ENCODE measurements at places on chromosomes 3 and 15.

GRCh38 chr3:78140866-78141265 is 1101.0 kb downstream of the ROBO2 start:
- DNase-seq = no peak

DNA sequence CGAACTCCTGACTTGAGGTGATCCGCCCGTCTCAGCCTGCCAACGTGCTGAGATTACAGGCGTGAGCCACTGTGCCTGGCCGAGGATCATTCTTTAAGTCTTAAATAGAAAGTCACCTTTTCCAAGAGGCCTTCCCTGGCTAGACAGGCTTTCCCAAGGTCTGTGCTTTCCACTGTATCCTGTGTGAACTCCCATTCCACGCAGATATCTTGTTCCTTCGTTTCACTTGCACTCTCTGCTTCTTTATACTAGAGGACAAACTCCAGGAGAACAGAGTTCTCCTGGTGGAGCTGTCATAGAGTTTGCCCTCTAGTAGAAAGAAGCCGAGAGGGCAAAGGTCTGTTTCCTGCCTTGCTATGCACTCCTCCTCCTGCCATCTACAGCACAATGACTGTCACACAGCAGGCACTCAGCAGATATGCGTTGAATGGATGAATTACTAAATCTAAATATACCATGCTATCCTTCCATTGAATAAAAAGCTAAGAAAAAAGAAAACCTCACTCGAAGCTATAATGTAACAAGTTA is 211.2 kb downstream of the FOXP1 start:
- no peak for DNase-seq

DNA sequence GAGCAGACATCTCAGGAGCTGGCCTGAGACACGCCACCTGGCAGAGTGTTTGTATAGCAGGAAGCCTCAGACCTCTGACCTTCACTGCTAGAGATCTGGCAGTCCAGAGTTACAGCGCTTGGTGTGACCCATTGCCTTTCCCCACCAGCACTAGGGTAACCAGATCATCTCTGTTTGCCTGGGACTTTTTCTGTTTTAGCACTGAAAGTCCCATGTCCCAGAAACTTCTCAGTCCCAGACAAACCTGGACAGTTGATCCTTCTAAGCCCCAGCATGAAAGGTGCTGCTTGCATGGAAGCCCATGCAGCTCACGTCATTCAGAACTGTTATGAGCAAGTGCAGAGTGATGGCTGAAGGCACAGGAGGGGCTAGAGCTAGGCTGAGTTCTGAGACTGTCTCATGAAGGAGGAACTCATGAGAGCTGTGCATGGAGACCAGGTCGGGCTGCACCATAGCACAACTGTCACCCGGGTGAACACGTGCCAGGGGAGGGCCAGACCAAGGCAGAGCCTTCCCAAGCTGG is 18.2 kb upstream of the AHSG start:
- DNase-seq = no peak

DNA sequence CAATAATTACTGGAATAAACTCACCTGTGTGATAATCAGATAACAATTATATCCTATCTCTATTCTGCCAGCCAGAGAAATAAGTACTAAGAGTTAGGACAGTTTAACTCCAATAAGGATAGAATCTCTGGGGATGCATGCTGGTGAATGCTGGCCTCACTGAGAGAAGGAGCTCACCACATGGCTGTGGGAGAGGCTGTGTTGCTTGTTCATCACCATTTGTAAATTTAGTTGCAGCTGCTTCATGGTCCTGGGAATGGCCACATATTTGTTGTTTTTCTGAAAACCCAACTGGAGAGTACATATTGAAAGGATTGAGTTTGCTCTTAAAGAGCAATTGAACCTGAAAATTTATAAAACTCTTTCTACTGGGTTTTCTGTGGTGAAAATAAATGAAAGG is 207.3 kb downstream of the NECTIN3 start:
- DNase-seq = no peak

DNA sequence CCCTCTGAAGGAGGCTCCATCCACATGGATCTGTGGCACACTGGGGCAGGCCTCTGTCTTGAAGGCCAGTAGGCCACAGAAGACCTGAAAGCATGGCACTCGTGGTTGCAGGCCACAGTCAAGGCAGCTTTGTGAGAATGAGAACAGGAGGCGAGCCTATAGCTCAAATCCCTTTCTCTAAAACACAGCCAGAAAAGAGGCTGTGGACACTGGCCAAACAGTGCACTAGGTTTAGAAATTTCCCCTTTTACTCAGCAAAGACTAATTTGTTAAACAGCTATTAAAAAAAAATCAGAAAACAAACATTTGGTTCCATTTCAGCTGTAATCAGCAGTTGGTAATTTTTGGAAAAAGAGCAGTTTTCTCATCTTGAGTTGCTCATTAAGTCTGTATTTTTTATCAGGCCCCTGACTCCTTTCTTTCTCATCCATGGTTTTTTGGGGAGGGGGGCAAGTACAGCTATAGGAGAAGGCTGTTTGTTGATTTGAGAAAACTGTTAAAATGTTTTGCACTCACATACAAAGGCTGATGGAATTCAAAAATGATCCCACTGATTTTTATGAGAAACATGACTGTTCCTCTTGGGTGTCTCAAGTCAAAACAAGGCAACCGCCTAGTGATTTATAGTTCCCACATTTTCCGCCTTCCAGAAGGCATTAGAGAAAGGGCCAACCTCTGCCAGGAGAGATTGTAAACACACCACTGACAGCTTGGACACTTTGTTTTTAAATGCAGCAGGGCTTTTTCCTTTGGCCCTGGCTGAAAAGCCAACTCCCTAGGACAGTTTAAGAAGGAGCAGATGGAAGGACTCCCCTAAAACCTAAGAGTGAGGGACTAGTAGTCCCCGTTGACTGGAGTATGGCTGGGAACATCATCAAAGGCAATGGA is 28.1 kb downstream of the PARP16 start:
- no peak for DNase-seq

DNA sequence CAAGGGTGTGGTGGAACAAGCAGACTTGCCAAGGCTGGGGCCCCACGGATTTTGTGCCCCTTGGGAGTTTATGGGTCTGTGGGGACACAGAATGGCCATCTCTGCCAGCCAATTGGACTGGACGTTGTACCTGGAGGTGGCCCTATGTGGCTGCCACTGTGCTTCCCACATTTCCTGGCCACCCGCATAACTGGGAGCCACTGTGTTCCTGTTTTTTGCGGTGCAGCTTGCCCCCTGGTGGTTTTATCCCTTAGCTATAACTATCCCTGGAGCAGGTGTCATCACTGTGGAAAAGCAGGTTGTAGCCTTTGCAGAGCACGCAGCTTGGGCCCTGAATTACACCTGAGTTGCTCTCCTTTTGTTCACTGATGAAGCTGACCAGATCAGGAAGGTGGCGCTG is 306.3 kb downstream of the ZPLD1 start:
- DNase-seq = no peak

DNA sequence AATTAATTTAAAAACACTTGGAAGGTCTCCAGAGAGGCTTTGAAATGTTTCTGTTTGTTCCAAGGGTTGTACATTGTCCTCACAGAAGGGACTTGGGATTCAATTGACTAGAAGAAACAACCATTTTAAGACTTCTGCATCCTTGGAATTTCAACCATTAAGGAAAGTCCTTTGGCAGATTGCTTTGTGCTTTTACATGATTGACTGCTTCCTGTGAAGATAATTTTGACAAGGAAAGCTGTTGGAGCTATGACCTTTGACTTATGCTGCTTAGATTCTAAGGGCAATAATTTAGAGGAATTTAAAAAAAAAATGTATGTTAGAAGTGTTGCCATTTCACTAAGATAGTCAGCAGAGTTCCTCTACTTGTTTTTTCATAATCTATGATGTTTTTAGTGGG is 483.9 kb upstream of the TBL1XR1 start:
- no peak for DNase-seq

DNA sequence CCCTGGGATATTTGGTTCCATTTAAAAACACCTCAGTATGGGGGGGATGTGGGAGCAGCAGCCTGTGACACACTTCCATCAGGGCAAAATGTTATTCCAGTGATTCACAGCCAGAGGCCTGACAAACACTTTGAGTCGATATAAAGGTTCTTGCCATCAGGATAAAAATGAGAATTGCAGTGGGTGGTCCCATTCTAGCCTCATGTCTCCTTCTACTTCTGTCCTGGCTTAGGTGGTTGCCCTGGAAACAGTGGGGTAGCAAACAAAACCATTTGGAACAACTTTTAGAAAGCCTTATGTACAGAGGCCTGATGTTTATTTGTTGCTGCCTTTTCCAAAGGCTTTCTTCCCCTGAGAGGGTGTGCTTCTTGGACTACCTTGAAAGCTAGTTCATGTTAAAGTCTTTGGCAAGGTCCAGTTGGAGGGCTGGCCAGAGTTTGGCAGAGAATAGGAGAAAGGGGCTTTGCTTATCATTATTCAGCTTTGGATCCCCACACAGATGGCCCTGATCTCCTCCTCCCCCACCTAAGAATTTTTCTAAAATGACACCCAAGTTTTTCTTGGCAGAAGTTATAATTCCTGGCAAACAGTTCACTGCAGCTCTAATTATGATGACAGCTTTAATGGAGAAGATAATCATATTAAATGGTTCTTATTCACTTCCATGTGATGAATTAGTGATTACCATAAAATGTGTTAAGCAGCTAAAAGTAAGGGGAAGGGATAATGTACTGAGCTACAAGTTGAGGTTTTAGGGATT is 84.2 kb upstream of the ZNF280D start:
- no peak for DNase-seq

DNA sequence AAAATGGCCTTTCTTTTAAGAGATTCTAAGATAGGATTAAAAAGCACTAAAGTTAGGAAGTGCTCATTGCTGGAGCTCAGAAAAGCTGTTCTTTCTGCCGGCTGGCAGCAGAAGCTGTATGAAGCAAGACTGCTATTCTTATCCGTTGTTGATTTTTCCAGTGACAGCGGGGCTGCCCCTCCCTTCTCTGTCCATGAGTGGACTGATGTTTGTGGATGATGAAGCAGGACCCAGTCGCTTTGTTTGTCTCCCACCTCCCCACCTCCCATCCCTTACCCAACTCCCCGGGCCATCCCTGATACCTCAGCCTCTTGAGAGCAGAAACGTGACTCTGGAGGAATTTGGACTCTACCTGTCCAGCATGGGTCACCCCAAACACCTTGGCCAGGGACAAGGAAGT is 10.3 kb upstream of the MUSTN1 start:
- no peak for DNase-seq

DNA sequence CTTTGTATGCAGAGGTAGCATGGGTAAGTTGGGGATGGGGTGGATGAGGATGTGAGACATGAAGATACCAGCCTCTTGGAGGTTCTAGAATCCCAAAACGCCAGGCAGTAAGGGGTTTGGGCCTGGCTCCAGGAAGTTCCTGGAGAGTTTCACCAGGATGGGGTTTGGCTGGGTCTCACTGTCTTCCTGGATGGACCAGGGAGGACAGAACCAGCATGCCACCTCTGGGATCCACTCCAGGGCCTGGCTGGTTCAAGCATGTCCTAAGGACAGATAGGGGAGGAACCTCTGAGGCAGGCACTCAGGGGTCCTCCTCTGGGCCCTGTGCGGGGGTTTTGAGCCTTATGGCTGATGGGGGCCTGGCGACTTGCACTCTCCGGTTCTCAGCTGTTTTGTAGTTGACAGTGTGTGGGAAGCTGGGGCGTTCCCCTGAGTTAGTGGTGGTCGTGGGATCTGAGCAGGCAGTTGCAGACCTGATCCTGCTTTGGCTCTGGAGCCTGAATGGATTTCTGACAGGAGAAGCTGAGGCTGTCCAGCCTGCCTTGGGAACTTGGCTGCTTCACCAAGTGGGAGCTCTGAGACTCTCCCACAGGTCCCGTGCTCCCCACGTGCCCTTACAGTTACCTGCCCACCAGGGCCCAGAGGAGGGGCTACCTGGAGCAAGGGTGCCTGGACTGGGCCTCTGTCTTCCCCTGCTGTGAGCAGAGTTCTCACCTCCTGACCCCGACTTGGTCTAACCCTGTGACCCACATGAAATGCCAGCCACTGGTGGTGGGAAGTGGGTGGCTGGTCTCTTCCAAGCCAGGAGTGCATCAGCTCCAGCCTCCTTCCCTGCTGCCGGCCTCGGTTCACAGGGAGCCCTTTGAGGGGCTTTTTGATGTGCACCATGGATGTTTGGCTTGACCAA is 128.4 kb downstream of the EEFSEC start:
- no peak for DNase-seq

DNA sequence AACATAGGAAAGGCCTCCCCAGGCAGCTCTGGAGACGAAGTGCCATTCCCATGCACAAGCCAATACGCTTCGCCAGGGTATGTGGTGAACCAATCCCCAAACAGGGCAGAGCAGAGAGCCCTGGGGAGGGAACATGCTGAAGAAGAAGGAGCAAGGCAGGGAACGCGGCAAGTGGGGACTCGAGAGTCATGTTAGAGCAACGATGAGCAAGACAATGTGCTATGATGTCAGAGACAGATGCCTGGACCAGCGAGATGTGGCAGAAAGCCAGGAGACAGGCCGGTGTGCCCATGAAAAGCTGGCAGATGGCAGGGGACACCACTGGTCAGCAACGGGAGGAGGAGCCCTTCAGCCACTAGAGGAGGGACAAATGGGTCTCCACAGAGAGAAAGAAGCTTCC is 39.6 kb downstream of the NIPA2 start:
- no peak for DNase-seq

- no peak for DNase-seq
Measured at GRCh38 chr15:94509259-94509658, 277.9 kb downstream of the MCTP2 start.

DNA sequence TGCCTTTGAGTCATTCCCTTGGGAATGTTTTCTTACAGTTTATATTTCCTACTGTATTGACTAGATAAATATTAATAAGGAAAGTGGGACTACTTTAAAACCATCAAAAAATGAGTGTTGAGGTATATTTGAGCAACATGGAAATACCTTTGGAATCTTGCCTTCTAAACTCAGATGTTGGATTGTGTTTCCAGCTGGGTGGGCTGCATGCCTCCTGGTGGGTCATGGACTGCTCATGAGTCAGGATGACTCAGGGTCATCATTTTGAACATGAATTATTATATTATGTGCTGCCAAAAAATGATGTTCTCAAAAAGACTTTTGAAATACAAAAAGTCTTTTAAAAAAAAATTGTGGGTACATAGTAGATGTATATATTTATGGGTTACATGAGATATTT is 41.1 kb upstream of the APH1B start:
- no peak for DNase-seq

- no peak for DNase-seq
Measured at GRCh38 chr3:40913641-40914040, 285.7 kb upstream of the CTNNB1 start.

DNA sequence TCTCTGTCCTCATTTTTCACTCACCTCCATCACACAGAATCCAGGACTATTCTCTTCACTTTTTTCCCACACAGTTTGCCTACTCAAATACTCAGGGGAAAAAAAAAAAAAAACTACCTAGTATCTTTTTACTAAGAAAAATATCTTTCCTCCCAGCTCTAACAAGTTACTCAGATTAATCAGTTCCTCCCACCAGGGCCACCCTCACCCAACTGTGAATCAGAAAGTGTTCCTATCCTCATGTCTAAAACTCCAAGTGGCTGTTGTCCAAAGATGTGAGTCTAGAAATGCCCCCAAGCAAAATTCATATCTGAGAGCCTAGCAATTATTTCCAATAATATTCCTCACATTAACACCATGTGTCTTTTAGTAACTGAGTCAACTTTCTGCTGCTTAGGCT is 268.0 kb downstream of the ERC2 start:
- DNase-seq = no peak
